Foreskin melanocyte (primary cell): ENCODE measurements at places on chromosomes 1 and 21.

GRCh38 chr1:162847839-162848453 lies 13.0 kb downstream of the CCDC190 start:
- DNase-seq = peak; percentile 48

GRCh38 chr21:16502897-16503296 lies 773.1 kb downstream of the USP25 start:
- DNase-seq = no peak

DNA sequence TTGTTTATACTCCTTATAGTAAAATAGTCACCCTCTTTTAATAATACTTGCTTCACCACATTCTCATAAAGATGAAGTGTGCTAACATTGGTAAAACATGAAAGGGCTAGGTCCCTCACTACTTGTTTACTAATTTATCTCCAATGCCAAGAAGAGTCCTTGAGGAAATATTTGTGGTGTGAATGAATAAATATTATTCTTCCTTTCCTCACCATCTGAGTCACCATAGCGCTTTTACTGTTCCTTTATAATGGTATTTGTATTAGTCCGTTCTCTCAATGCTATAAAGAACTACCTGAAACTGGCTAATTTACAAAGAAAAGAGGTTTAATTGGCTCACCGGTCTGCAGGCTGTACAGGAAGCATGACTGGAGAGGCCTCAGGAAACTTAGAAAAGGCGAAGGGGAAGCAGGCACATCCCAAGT lies 222.8 kb upstream of the ZRANB2 start:
- no peak for DNase-seq

- DNase-seq = no peak
Measured at GRCh38 chr21:40765811-40766210, 81.1 kb downstream of the DSCAM start.

- no peak for DNase-seq
Measured at GRCh38 chr1:234924450-234925355, 203.9 kb downstream of the TOMM20 start.

DNA sequence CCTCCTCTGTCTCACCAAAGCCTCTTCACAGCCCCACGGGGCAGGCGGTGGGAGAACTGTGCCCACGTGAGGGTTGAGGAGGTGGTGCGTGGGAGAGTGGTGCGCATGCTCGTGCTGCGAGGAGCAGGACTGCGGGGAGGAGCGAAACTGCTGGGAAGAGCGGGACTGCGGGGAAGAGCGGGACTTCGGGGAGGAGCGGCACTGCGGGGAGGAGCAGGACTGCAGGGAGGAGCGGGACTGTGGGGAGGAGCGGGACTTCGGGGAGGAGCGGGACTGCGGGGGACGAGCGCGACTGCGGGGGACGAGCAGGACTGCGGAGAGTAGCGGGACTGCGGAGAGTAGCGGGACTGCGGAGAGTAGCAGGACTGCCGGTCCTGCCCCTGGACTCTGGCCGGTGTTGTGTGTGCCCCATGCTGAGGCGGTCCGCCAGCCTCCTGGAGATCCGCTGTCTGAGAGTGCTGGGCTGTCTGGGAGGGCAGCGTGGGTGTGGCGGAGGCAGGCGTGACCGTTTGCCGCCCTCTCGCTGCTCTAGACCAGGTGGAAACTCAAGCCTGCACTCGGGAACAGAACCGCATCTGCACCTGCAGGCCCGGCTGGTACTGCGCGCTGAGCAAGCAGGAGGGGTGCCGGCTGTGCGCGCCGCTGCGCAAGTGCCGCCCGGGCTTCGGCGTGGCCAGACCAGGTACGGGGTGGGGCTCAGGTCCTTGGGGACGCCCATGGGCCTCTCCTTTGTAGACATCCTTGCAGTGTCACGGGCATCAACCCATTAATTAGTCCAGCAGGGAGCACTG lies 24.6 kb downstream of the TNFRSF1B start:
- DNase-seq = no peak

DNA sequence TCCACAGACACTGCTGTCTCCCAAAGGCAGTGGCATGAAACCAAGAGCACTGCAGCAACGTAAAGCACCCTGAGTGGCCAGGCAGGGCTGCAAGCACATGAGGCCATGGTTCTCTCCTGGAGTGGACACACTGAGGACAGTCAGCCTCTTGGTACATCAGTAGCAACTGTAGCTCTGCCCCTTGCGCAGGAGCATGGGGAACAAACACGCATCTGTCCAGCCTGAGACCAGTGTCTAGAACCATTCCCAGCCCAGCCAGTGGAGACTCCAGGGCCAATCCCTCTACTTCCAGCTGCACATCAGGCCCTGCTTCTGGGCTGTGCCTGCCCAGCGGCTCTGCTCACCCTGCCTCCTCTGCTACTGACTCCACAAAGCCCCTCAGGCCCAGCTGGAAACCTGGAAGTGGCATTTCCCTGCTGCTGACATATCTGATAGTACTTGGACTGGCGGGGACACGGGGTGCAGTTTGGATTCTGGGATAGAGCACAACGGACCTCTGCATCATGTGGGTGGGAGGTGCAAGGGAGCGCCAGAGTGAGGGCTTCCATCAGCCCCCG lies 49.0 kb downstream of the TOR1AIP2 start:
- DNase-seq = no peak

- no peak for DNase-seq
Measured at GRCh38 chr1:39847940-39848339, 35.4 kb downstream of the TRIT1 start.

GRCh38 chr1:228353601-228354371 lies 52.8 kb downstream of the TRIM11 start:
- DNase-seq = no peak

DNA sequence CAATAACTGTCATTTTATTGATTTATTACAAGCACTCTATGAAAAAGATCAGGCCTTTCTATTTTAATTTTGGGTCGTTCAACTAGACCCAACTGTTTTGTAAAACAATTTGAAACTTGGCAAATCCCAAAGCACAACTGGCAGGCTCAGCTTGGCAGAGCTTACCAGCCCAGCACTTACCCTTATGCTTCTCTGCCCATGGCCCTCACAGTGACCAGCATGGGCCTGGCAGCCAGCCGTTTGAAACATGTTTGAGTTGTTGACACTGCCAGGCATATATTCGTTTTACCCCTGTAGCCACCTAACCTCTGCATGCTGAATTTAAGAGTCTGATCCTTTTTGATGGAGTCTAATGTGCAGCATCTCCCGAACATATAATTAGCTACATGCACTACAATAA lies 796.7 kb upstream of the ADGRL2 start:
- DNase-seq = no peak

DNA sequence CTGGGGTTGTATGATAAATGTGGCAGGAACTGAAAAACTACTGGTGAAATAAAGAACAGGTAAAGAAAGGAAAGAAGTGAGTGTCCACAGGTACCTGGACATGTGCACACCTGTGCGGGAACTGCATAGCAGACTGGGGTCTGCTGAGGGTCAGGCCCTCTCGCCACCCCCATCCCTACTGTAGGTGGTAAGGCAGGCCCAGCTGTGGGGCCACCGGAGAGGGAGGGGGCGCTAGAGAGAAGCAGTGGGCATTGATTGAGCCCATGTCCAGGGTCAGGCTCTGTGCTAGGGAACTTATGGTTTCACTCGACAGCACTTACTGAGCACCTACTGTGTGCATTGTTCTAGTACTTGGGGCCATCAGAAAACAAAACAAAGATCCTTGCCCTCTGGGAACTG lies 400.5 kb downstream of the MATN1 start:
- no peak for DNase-seq

DNA sequence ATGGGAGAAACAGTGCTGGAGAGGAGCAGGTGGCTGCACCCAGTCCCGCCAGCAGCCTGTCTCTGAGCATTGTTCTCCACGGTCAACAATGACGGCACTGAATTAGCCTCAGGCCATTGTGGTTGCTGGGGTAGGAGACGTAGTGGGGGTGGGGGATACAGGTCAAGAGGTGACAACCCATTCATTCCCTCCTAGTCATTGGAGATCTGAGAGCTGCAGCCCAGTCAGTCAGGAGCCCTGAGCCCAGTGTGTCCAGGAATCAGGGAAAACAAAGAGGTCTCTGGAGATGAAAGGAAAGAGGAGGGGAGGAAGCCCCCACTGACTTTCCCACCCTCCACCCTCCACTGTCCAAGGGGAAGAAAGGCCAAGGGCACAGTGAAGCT lies 15.3 kb downstream of the SMIM12 start:
- DNase-seq = no peak

DNA sequence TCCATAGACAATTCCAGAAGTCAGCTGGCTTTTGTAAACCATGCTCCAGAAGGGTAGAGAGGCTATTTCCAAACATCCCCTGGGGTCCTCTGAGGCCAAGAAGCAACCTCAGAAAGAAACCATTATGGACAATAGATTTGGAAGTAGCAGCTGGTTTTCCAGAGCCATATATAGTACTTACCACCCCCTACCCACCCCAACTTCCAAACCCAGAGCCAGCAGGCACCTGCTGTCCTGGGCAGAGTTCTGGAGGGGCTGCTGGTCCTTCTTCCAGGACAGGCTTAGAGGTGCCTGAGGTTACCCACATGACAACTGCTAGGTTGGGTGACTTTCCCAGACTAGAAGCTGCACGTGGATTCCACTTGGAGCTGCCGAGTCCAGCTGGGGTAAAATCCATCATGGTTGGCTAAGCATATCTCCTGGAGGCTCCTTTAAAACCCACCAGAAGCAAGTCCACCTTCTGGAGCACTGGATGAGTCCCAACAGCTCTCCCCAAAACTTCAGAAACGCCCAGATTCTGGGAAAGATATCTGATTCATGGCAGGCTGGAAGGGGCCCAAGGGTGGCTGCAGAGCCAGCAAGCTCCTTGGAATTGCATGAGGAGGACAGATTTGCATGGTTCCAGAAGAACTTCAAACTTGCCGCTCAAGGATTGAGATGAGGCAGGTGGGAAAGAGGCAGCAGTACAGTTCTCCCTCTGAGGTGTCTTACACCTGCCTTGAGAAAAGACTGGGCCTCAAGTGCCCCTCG lies 5.8 kb downstream of the MYCL start:
- no peak for DNase-seq

DNA sequence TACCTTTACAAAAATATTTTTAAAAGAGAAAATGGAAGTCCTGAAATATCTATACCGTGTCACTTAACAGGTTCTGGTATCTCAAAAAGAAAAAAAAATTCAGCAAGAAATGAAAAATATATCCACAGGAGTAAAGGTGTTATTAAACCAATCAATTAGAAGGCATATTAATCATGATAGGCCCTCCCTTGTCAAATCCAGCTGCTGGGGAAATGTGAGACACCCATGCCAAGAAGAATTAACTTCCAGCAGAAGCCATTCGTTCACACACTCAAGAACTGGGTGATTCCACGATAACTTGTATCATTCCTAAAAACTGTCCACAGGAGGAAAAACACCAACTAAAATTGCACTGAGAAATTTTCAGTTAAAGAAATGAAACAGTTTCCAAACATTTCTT lies 57.6 kb downstream of the APP start:
- DNase-seq = no peak

DNA sequence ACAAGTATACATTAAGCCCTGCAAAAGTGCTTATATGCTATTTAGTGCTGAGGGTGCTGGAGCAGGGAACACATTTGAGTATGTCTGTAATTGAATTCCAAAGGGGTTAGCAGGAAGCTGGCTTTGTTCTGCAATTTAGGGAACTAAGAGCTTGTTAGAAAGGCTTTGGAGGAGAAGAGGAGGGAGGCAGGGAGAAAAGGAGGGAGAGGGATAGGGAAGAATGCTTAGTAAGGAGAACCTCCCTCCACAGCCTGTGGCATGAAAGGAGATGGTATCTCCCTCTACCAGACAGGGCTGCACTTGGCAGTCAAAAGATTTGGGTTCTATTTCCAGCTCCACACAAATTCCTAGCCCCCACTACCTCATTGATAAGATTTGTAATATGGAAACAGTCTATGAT lies 217.8 kb downstream of the DAB1 start:
- DNase-seq = no peak

DNA sequence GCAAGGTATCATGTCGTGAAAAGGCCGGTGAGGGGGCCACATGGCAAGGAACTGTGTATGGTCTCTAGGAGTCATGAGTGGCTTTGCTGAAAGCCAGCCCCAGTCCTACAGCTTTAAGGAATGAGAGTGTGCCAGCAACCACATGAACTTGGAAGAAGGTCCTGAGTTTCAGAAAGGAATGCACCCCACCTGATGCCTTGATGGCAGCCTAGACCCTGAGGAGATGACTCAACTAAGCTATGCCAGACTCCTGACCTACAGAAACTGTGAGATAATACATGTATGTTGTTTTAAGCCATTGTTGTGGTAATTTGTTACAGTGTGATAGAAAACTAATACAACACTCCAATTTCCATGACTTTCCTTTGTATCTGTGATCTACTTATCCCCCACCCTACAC lies 33.5 kb upstream of the AKT3 start:
- no peak for DNase-seq

DNA sequence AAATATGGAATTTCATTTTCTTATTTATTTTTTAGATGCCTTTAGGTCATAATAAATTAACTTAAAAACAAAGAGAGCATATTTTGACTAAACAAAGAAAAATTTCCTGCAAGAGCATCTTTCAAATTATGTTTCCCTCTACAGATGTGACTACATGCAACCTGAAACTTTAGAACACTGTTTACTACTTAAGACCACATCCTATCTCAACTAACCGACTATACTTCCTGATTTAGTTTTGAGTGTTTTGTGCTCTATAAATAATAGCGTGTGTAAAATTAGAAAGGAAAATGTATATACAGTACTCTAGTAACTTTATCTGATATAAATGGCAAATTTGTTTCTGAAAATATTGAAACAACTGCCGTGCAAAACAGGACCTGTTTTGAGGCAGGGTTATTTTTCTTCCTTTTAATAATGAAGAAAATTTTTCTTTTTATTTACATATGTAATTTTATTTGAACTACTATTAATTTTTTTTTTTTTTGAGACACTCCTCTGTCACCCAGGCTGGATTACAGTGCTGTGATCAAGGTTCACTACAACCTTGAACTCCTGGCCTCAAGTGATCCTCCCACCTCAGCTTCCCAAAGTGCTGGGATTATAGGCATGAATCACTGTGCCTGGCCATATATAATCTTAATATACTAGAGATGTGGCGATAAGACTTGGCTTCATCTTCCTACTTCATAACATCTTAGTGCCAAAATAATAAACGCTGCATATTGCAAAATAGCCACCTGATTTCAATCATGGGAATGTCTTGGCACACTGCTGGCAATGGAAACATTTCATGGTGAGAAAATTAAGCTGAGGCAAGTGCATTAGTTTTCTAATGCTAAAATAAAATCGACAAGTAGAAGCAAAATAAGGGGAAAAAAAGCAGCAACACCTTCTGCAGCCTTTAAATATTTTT lies 12.3 kb downstream of the ZRANB2 start:
- DNase-seq = no peak

DNA sequence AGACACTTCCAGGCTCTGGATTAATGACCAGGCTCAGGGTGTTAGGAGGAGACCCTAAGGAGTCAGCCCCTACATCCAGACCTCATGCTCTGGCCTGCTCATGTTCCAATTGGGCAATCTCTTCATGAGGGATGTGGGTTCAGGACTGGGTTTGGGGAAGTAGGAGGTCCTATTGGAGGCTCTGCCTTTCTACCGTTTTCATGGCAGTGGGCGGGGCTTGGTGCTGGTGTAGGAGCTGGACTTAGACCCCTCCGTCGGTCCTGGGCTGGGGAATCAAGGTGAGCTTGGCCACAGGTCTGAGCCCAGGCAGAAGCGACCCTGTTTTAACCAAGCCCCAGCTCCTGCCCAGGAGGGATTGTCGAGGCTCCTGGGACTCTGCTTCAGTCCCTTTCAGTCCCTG lies 123.4 kb downstream of the PRDM16 start:
- no peak for DNase-seq

GRCh38 chr1:197515421-197515820 lies 247.4 kb downstream of the CRB1 start:
- DNase-seq = no peak

- peak; percentile 88 for DNase-seq
Measured at GRCh38 chr1:44819608-44820327, 11.4 kb downstream of the BTBD19 start.
